GM23338 (cell line): ENCODE measurements at places on chromosomes 13 and 19. TPM values are rescaled to one million over a fixed set of nuclear protein-coding genes. Genes with fewer than 3 reads are reported as not detected.

Gene CCDC8
- 16.5 and 17.4 TPM in 2 replicates for total RNA-seq

Gene TMEM205
- total RNA-seq = 223 and 293 TPM in 2 replicates

Gene IL27RA
- 11.4 and 12.8 TPM in 2 replicates for total RNA-seq

Gene PCSK4
- 5.9 and 15.1 TPM in 2 replicates for total RNA-seq

GRCh38 chr13:40452038-40452666 is 214.3 kb downstream of the FOXO1 start:
- no peak for DNase-seq

GRCh38 chr13:27404680-27405079 is 19.7 kb upstream of the GTF3A start:
- no peak for DNase-seq

- DNase-seq = no peak
These were observed 888.6 kb downstream of the DIAPH3 start for GRCh38 chr13:59274958-59275727.

GRCh38 chr19:49692147-49692506 is 1.2 kb downstream of the CPT1C start:
- no peak for DNase-seq
